ENCODE measurements at places on chromosomes 2 and 18.
A peak's percentile ranks its signal among the peaks of the same experiment; 100 is the strongest.

DNA sequence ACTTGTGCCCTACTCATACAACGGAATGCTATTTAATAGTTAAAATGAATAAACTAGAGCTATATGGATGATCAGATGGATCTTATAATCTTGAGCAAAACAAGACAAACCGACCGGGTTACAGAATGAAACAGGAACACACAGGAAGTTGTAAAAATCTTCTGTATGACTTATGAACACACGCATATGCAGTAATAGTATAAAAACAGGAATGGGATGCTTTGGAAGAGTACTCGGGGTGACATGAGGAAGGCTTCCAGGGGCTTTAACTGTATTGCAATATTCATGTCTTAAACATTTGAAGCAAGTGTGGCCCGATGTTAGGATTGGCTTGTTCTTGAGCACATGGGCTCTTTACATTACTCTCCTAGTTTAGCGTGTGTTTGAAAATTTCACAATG lies 14.9 kb upstream of the E2F6 start:
- no peak for DNase-seq

- no peak for DNase-seq
These were observed 208.4 kb downstream of the ANAPC1 start for GRCh38 chr2:111675419-111676194.

GRCh38 chr2:191333911-191334357 lies 88.7 kb downstream of the MYO1B start:
- DNase-seq, result no peak

DNA sequence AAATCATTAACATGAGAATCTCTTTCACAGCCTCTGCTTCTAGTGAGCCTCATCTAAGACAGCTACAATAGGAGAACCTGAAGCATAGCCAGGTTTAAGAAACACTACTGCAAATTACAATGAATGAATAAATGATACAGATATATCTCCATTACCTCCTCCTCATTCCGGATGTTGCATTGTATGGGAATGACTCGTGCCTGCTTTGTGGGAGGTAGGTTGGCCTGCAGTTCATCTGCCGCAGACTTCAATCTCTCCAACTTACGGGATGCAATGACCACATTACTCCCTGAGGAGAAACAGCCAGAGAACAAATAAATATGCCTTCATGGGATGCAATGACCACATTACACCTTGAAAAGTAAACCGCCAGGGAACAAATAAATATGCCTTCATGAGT lies 15.4 kb downstream of the PECR start:
- no peak for DNase-seq

- peak; percentile 25 for DNase-seq
These were observed 305.9 kb upstream of the TMEFF2 start for GRCh38 chr2:192500550-192501200.

DNA sequence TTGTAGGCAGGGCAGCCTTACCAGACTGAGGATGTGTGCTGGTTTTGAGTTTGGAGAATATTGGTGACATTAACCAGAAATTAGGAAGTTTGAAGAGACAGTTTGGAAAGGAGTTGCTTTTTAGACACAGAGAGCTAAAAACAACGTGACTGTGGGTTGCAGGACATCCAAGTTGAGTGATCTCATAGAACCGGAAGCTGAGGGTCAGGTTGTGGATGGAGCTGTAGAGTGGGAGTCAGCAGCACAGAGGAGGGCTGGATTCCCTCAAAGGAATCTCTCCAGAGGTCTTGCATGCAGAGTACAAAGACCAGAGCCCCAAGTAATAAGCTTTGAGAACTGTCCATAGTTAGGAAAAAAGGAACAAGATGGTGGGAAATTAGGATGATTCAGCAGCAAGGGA lies 9.3 kb downstream of the MAPRE3 start:
- DNase-seq, result no peak

- peak; percentile 50 for DNase-seq
These were observed at the start of gene RAPH1 for GRCh38 chr2:203535078-203535783. Gene RAPH1 (minus strand): TSS chr2:203535301. CDS start chr2:203495353, 39,948 bp downstream.

DNA sequence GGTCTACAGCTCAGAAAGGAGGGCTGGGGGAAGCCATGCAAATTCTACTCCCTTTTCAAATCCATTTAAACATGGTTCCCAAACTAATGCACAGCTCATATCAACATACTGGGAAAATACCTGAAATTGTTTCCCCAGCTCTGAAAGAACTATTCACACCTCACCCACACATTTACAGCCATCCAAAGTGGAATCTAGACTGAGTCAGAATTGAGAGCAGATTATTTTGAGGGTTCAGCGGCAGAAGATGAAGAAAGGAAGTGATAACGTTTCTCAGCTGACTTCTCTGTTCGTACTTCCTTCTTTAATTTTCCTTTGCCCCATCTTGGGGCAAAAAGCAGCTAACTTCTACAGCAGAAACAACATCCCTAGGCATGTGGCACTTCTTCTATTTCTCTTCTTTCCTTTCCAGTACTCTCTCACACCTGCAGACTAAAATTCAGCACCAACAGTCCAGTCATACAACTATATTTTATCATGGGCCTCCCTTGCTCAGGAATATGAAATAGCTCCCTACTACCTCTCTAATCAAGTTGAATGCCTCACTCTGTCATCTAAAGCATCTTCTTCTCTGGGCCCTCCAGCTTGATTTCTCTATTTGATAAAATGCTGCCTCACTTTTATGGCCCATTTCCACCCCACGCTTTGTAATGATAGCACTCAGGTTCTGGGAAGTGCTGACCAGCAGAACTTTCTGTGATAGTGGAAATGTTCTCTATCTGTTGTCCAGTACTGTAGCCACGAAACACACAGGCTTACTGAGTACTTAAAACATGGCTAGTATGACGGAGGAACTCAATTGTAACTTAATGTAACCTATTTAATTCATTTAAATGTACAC lies 35.9 kb downstream of the ARHGAP25 start:
- DNase-seq, result no peak

GRCh38 chr18:43276491-43276890 lies 799 bp downstream of the SYT4 start:
- DNase-seq, result no peak

- no peak for DNase-seq
These were observed 151.6 kb upstream of the MYO3B start for GRCh38 chr2:170026361-170026760.

- no peak for DNase-seq
These were observed 5.8 kb upstream of the UCN start for GRCh38 chr2:27313882-27314645.

GRCh38 chr2:165952741-165953211 lies 800 bp downstream of the TTC21B start:
- DNase-seq, result no peak

DNA sequence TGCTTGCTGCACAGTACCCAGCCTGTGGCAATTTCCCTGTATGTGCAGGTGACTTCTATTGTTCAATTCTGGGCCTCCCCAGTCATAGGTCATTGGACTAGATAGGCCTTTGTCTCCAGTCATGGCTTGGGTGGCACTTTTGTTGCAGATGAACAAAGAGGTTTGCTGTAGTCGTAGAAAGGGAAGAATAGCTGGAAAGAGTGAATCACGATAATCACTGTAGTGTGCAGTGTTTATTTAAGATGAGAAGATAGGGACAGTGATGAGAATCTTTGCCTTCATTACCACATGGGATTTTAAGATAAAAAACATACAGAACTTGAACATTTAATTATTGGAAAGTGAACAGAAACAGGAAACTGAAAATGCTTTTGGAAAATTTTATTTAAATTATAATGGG lies 156.1 kb upstream of the CYRIA start:
- DNase-seq, result no peak

DNA sequence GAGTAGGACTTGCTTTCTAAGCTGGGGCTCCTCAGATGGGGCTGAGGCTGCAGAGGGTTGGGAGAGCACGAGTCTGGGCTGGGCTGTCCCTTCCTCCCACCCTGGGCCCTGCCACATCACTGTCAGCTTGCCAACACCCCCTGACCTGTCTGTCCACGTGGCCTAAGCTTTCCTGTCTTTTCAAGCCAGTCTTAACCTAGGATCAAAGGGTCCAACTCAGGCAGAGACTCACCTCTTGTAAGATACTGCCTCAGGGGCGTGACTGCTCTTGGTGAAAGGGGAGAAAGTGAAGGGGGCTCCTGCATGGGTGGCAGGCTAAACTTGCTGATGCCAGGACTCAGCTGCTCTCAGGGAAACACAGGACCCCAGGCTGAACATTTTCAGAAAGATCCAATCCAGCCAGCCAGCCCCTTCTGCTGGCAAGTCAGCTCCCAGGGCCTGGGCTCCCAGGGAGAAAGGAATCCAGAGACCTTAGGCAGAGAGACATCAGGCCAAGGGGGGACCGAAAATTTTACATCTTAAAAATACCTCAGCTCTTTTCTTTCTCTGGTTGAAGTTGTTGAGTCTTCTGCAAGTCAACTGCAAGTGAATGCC lies 144.2 kb upstream of the ID2 start:
- no peak for DNase-seq

GRCh38 chr18:62928326-62928725 lies 213.0 kb downstream of the PHLPP1 start:
- DNase-seq, result no peak

GRCh38 chr2:167963899-167964649 lies 283.3 kb downstream of the STK39 start:
- DNase-seq, result no peak

DNA sequence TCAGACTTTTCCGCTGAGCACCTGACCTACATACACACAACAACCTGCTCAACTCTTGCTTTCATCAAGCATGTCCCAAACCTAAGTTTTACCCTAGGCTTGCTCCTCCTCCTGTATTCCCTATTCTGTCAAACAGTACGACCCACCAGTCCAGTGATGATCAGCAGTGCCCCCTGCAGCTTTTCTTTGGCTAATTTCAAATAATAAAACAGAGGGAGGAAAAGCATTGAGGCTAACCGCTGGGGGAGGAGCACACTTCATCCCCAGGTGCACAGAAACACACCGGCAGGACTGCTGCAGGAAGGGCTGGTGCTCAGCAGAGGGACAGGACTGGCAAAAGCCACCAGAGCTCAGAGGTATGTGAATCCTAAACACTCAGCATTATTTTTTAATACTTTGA lies 21.2 kb downstream of the E2F6 start:
- no peak for DNase-seq

DNA sequence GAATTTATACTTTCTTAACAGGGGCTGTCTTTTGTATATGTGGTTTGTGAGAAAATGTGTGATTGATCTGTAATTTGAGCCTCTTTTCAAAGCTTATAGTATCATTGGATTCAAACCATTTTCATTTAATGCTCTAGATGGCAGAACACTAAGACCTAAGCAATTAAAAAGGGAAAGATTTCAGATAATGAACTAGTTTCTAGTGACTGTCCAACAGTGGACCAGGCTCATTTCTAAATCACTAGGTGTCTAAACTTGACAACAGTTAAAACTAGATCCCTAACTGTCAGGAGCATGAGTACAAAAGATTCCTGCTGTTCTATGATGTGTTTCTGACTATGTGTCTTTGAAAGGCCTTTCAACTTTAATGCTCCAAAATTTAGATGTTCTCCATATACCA lies 54.6 kb downstream of the ANKRD44 start:
- DNase-seq, result no peak

DNA sequence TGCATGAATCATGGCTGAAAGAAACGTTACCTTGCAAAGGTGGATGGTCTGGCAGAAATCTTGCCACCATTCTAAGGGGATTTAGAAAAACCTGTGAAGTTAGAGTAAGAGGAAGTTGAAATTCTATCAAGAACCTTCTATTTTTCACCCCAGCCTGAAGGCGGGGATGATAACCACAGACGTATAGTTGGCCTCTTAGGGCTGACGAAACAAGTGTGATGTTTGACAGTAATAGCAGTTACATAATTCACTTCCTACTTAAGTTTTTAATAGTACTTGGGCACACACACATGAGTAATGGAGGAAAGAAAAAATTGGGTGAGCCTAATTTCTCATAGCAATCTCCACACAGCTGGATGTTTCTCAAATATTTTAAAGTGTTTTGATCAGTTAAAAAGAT lies 336.6 kb upstream of the SALL3 start:
- DNase-seq, result no peak

DNA sequence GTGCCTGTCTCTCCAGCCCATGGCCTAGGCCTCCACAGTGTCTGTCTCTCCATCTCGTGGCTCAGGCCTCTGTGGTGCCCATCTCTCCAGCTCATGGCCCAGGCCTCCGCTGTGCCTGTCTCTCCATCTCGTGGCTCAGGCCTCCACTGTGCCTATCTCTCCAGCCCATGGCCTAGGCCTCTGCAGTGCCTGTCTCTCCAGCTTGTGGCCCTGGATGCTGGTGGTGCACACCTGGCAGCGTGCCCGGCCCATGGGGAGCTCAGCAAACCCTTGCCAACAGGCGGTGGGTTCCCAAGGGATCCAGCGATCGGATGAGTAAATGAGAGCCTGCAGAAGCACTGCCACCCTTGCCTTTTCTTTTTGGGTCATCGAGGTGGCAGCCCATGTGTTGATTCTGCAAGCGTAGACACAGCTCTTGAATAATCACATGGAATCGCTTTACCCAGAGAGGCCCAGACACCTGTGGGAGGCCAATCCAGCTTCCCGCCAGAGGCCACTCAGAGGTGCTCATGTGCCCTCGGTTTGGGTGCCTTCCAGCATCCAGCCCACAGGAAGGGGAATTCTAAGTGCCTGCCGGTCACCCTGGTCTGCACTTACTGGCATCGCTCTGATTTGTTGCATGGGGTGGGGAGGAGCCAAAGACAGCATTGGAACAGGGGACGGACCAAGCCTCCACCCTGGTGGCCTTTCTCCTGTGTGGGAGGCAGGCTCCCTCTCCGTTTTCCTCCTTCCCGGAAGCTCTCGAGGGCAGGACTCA lies 101.8 kb upstream of the HDAC4 start:
- DNase-seq, result no peak

DNA sequence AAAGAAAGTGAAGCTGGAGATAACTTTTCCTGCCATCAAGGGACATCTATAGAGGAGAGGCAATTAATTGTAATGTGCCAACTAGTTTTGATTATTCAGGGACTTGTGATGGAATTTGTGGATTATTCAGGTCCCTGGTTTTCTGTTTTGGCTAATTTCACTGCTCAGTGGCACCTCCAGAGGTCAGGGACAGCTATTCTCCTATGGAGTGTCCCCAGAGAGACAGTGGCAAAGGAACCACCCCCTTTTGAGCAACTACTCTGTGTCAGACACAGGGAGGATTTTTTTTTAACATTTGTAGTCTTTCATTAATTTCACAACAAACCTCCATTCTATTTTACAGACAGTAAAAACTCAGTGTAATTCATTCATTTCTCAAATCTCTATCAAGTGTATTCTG lies 206.0 kb upstream of the SPRED2 start:
- no peak for DNase-seq

DNA sequence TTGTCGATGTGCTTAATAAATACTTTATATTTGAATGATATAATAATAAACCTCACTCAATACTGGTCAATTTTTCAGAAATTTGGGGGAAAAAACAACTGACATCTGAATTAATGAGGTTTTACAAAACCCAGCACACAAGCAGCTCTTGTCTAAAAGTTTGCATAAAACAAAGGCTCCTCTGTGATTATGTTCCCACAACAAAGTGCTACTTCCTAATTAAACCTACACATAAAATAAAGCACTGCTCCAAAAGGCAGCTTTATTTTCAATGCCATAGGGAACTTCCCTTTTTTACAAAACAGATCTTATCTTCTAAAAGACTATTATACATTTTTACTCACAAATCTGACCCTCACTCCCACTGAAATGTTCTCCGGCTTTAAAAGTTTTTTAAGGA lies 47.1 kb downstream of the LAMA1 start:
- no peak for DNase-seq

Measured in stimulated activated CD4-positive, alpha-beta T cell treated with anti-CD3 and anti-CD28 coated beads, Interleukin-15, amount 100 ng/mL, for 48 hours (primary cell).